ENCODE measurements at places on chromosomes 16 and 17. TPM values are rescaled to one million over a fixed set of nuclear protein-coding genes. Genes with fewer than 3 reads are reported as not detected.

PLA2G10 gene
- total RNA-seq: not detected

ETV4 gene
- 0.41 TPM for total RNA-seq

SP6 gene
- total RNA-seq: 0.19 TPM

MARVELD3 gene
- total RNA-seq: not detected

CHD9NB gene
- 1.4 TPM for total RNA-seq

GJC1 gene
- total RNA-seq: 21.9 TPM

SOCS7 gene
- total RNA-seq: 12.0 TPM

SLC5A11 gene
- not detected for total RNA-seq

KCTD19 gene
- total RNA-seq: not detected

RAC3 gene
- 2.2 TPM for total RNA-seq

WDR81 gene
- total RNA-seq: 10.4 TPM

TAC4 gene
- 0.43 TPM for total RNA-seq

SPPL2C gene
- total RNA-seq: not detected

GAS2L2 gene
- total RNA-seq: 0.27 TPM

GGT6 gene
- 0.14 TPM for total RNA-seq

KRT39 gene
- not detected for total RNA-seq

SHCBP1 gene
- total RNA-seq: 1.0 TPM

All from Right ventricle myocardium inferior (tissue), 1 donor.